AG10803 (cell line): ENCODE measurements at places on chromosomes 12 and 14.

- no peak for DNase-seq
Observed at GRCh38 chr12:128978067-128978466, 124.8 kb downstream of the GLT1D1 start.

DNA sequence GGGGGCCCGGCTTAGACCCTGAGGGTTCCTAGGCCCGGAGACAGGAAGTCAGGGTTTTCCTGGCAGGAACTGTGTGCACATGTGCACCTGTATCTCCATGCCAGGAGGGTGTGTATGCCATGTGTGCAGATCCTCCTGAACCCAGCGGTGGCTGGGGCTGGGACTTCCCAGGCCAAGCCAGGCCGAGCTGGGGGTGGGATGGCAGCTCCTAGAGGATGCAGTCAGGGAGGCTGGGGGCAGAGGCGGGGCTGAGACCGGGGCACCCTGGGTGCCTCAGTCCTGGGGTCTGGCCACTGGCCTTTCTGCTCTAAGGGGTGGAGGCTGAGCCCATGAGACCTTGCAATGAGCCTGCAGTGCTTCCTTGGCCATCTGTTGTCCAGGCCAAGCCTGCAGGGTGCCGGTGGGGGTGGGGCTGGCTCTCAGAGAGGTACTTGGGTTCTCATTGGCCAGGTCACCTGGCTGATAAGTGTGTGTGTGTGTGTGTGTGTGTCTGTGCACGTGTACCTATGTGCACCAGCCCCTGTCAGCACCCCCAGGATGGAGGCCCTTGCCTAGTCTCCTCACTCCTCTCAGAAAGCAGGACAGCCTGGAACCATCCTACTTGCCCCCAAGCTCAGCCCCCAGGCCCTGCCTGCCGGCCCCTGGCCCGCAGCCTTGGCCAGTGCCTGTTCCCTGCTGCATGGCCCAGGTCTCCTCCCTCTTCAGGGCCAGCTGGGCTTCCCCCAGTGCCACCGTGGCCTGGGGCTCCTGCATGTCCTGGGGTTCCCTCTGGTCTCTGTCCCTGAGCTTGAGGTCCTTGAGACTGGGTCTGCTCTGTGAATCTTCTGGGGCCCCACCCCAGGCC lies 10.6 kb upstream of the TNFAIP2 start:
- DNase-seq = no peak

- no peak for DNase-seq
Observed at GRCh38 chr14:104875412-104875751, 10.3 kb downstream of the CEP170B start.

- no peak for DNase-seq
Observed at GRCh38 chr12:132071830-132072384, 72.2 kb downstream of the DDX51 start.

DNA sequence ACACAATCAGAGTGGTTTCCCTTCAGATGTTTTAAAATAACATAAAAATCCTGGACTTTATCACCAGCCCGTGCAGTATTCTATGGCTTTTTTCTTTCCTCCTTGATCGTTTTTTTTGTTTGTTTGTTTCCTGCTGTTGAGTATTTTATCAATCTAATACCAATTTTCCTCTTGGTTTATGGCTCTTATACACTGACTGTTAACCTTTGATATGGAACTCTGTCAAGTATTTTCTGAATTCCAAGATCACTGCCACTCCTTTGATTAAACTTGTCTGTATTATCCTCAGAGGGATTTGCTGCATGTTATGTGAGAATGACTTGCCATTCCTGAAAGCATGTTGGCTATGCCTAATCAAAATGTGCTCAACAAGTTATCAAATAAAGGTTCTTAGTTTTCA lies 88.4 kb downstream of the PELI2 start:
- no peak for DNase-seq

DNA sequence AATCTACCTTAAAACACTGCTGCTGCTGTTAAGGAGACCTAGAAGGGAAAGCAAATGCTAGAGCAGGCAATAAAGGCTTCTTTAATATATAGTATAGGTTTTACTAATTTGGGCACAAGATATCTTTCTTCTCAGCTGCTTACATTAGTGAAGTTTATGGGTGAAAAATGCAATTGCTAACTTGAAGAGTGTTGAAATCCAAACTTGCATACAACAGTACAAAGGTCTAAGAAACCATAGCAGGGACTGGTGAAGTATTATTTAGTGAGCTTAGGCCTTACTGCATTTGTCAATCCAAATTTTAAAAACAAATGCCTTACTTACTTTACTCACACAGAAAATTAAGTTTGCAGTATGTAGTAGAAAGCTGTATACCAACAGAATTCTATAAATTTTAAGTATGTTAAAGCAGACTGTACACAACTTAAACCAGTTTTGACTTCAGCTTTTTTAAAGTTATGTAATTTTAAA lies 1.4 kb upstream of the AP4S1 start:
- no peak for DNase-seq

GRCh38 chr12:93577222-93577621 lies 4.7 kb downstream of the SOCS2 start:
- DNase-seq = no peak

DNA sequence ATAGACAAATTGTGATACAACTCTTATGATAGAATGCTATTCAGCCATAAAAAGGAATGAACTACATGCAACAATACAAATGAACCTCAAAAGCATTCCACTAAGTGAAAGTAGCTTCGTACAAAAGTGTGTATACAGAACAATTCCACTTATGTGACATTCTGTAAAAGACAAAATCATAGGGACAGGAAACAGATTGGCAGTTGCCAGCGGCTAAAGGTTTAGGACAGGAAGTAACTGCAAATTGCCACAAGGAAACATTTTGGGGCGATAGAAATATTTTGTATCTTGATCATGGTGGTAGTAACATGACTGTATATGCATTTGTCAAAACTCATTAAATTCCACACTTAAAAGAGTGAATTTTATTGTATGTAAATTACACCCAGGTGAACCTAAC lies 113.4 kb downstream of the CAPZA3 start:
- DNase-seq = no peak

- DNase-seq = no peak
Observed at GRCh38 chr12:12859690-12860089, 31.7 kb upstream of the GPRC5A start.

- DNase-seq = peak; percentile 28
Observed at GRCh38 chr12:108907839-108908351, 28.0 kb downstream of the DAO start.

GRCh38 chr14:52131640-52132320 lies 62.9 kb upstream of the NID2 start:
- DNase-seq = peak; percentile 90

- DNase-seq = no peak
Observed at GRCh38 chr12:99372257-99372920, 275.2 kb upstream of the GARIN6 start.

GRCh38 chr12:90854136-90854689 lies 100.8 kb downstream of the CCER1 start:
- DNase-seq = peak; percentile 55

DNA sequence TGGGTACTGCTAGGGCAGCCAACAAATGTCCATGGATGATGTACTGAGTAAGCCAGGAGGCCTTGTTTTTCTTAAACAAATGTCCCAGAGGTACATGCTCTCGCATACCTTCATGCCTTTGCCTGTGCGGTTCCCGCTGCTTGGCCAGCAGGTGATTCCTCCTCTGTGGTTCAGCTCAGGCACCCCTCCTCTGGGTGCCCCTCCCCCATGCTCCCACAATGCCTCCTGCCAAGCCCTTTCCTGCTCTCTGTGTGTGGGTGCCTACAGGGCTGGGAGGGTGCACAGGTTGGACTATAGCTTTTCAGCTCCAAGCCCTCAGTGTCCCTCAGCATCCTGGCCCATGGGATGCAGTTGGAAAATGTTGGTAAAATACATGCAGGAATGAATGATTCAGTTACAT lies 23.5 kb downstream of the ASB2 start:
- no peak for DNase-seq

DNA sequence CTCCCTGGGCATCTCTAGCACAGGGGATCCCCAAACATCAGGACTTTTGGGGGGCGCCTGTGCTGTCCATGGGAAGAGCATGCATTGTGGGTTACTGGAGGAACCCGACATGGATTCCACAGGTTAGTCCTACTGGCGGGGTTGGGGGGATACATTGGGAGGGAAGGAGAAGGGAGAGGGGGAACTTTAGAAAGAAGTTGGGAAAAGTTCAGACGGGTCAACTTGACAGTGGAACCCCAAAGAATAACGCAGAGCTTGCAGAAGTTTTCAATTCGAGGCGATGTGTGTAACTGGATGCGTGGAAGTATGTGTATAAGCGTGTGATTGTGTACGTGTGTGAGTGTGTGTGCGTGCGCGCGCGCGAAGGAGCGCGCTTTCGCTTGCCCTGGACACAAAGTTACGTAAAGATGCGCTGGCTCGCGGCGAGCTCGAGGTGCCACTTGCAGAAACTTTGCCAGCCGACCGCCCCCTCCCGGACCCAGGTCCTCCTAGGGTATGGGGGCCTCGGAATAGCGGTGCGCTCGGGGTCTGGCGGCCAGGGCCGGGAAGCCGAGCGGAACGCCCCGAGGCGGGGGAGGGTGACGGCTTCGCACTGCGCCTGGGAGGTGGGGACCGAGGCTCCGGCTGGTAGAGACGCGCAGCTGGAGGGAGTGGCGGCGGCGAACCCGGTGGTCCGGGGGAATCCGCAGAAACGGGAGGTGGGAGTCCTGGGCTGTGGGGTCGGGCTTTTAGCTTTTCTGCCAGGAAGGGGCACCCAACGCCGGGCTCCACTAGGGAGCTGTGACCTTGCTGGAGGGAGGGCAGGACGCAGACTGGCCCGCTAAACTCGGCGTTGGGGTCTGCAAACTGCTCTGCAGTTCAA lies 669 bp downstream of the RFX4 start:
- DNase-seq = peak; percentile 21

DNA sequence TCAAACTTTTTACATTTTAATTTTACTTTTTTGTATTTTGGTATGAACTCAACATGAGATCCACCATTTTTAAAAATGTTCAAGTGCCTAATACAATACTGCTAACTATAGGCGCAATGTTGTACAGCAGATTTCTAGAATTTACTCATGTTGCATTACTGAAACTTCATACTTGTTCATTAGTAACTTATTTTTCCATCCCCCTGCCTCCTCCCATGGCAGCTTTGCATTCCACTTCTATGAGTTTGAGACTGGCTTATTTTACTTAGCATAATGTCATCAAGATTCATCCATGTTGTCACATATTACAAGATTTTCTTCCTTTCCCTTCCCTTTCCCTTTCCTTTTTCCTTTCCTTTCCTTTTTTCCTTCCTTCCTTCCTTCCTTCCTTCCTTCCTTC lies 825.9 kb downstream of the SLC16A7 start:
- DNase-seq = no peak

DNA sequence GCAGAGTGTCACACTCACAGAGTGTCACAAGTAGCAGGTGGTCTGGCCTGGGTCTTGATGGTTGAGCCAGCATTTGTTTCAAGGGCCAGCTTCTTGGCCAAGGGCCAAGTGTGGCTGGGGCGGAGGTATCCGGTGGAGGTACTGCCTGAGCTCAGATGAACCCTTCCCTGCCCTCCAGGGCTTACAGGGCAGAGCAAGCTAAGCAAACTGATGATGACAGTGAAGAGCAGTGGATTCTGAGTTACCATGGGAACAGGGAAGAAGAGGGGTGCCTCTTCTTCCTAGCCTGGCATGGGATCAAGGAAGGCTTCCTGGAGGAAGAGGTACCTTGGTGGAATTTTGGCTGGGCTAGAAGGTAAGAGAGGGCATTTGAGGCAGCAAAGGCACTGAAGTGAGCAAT lies 35.7 kb downstream of the MVK start:
- DNase-seq = no peak

DNA sequence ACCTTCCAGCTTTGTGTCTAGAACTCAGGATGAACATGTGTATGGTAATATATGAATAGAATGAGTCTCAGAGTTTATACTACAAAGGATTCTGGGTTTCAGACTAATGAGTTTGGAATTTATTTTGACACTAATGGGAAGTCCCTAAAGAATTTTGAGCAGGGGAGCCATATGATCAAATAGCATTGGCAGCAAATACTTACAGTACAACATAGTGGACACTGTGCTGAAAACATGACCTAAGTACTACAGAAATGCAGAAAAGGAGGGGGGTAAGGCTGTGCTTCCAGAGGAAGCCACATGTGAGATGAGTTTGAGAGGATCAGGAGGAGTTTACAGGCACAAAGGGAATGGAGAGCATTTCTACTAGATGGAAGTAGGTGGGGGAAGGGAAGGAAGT lies 225.8 kb downstream of the C12orf42 start:
- no peak for DNase-seq

GRCh38 chr14:61505815-61506809 lies 184.7 kb downstream of the PRKCH start:
- DNase-seq = peak; percentile 89

GRCh38 chr14:99737451-99737951 lies 53.4 kb downstream of the CYP46A1 start:
- peak; percentile 11 for DNase-seq

GRCh38 chr12:42987216-42987650 lies 397.7 kb upstream of the PRICKLE1 start:
- DNase-seq = peak; percentile 0

GRCh38 chr14:64723691-64724577 lies 19.7 kb downstream of the PLEKHG3 start:
- DNase-seq = no peak

- DNase-seq = no peak
Observed at GRCh38 chr14:23071921-23072539, 14.7 kb upstream of the CDH24 start.

GRCh38 chr14:99966912-99967311 lies 98.3 kb upstream of the EVL start:
- DNase-seq = no peak
